ENCODE measurements at places on chromosomes 1 and 21. TPM values are rescaled to one million over a fixed set of nuclear protein-coding genes. Genes with fewer than 3 reads are reported as not detected.

The FAM72C gene
- total RNA-seq = not detected

The RNU1-2 gene
- under 0.01 TPM for total RNA-seq

The GUCA2B gene
- not detected for total RNA-seq

The C1orf94 gene
- not detected for total RNA-seq

The SARS1 gene
- total RNA-seq = 85.8 TPM

The OR2T34 gene
- not detected for total RNA-seq

The KIF26B gene
- total RNA-seq = 0.95 TPM

The TARS2 gene
- 16.3 TPM for total RNA-seq

The PAQR6 gene
- 0.88 TPM for total RNA-seq

The TNFSF4 gene
- 0.09 TPM for total RNA-seq

The RAB3GAP2 gene
- 13.8 TPM for total RNA-seq

The IGFN1 gene
- total RNA-seq = not detected

The DCDC2B gene
- total RNA-seq = not detected

The RIMS3 gene
- 1.8 TPM for total RNA-seq

The ZYG11A gene
- 0.95 TPM for total RNA-seq

The CLCNKA gene
- total RNA-seq = not detected

The TSPEAR gene
- total RNA-seq = not detected

The NLRP3 gene
- 1.8 TPM for total RNA-seq

The LRRC3 gene
- total RNA-seq = 0.57 TPM

The FLG2 gene
- not detected for total RNA-seq

The LAMC1 gene
- total RNA-seq = 275 TPM

The PLA2G2D gene
- total RNA-seq = not detected

The PLA2G2C gene
- 0.04 TPM for total RNA-seq

The TFF1 gene
- not detected for total RNA-seq

The ALX3 gene
- total RNA-seq = not detected

The KRTAP19-4 gene
- not detected for total RNA-seq

The RAB7B gene
- 23.5 TPM for total RNA-seq

The ETNK2 gene
- 7.6 TPM for total RNA-seq

The CASZ1 gene
- 19.6 TPM for total RNA-seq

The PLEKHA6 gene
- 7.4 TPM for total RNA-seq

The LCE1F gene
- total RNA-seq = not detected

The CYP2J2 gene
- 7.7 TPM for total RNA-seq

The TNFRSF4 gene
- 0.57 TPM for total RNA-seq

The CIART gene
- total RNA-seq = not detected

The BACE2 gene
- 49.2 TPM for total RNA-seq

The CAMSAP2 gene
- 9.2 TPM for total RNA-seq

The ADCY10 gene
- not detected for total RNA-seq

The ATP6V1G3 gene
- total RNA-seq = not detected

The ASCL5 gene
- not detected for total RNA-seq

The IQCC gene
- total RNA-seq = 0.76 TPM

The CA6 gene
- not detected for total RNA-seq
